ENCODE measurements at places on chromosomes 6 and 20.

- DNase-seq, result no peak
These were observed 48.4 kb upstream of the DSN1 start for GRCh38 chr20:36821964-36822437.

- DNase-seq, result no peak
These were observed 1096.4 kb upstream of the MAP3K7 start for GRCh38 chr6:91683240-91683639.

DNA sequence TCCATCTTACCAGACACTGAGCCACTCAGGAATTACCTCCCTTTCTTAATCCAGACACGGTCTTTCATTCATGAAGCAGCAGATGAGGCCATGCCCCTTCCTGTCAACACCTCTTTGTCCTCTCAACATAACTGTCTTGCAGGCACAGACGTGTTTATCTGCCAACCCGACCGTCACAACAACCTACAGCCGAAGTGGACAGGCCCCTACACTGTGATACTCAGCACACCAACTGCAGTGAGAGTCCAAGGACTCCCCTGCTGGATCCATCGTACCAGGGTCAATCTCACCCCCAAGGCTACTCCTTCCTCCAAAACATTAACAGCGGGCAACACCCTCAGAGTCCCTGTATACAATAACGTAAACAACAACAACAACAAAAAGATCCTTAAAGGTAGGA lies 30.6 kb upstream of the ULBP3 start:
- no peak for DNase-seq

GRCh38 chr6:162177746-162178145 lies 549.8 kb downstream of the PRKN start:
- DNase-seq, result no peak

- no peak for DNase-seq
These were observed 60.6 kb upstream of the PLEKHG1 start for GRCh38 chr6:150539111-150539510.

GRCh38 chr6:52155791-52156576 lies 30.2 kb upstream of the IL17A start:
- DNase-seq, result no peak

DNA sequence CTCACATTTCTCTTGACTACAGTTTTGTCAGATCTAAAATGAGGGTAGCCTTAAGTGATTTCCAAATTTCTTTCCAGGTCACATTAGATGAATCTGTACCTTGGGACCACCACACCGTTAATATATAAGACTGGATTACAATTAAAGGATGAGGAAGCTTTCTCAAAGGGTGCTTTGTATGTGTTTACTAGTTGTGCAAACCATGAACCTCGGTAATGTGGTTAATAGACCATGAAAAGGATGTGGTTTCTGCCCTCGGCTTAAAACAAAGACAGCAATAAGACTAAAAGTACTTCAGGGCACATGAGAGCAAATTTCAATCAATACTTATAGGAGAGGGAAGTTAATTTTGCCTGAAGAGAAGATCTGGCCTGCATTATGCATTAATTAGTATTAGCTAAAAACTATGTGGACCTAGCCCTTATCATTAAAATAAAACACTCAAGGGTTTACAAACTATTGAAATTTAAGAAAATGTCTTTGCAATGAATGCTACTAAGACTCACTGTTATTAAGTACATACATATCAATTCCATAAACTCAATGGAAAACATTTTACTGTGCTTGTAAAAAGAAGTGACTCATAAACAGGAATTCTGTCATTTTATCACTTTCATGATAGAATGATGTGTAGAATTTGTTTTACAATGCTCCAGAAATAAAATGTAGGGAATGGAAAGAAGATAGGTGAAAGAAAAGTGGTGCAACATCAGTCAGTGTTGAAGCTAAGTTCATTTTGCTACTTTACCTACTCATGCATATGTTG lies 936 bp upstream of the TMX4 start:
- DNase-seq, result no peak

- no peak for DNase-seq
These were observed 1184.4 kb upstream of the ADGRB3 start for GRCh38 chr6:67450641-67451040.

DNA sequence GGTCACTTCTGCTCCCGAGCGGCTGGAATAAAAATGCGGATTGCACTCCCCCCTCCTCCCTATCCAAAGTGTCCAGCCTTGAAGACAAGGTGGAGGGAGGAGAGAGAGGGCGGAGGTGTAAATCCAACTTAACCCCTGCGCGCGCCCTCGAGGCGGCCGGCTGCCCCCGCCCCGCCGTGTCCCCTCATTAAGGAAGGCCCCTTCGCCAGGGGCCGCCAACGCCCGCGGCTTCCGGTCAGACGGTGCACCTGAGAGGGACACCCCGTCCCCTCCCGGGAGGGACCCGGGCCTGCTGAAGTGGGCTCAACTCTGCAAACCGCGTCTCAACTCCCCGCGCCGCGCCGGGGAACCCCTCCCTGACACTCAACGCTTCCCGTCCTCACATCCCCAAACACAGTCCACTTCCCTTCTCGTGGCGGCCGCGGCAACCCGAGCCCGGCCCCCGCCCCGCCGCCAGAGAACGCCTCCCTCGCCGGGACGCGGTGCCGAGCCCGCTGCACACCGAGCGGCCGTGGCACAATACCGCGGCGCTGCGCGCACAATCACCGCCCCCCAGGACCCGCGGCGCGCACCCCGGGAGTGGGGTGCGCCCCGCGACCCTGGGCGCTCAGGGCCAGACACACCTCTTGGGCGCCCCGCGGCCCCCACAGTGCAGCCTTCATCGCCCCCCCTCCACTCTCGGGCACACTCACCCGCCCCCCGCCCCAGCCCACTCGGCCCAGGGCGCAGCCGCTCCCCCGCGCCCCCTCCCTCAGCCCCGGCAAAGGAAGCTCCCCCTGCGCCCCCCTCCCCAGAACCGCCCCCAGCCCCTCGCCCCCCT lies 102.5 kb downstream of the NOL4L start:
- DNase-seq, result no peak

DNA sequence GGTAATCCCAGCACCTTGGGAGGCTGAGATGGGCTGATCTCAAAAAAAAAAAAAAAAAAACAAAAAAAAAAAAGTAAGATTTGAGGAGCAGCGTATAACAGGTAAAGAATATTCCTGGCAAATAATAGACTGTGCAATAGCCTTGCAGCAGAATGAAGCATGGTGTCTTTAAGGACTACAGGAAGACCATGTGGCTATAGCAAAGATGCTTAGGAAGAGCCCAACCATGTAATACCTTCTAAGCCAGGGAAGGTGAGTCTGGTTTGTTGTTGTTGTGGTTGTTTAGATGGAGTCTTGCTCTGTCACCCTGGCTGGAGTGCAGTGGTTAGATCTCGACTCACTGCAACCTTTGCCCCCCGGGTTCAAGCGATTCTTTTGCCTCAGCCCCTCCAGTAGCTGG lies 14.3 kb upstream of the RBM39 start:
- DNase-seq, result no peak

DNA sequence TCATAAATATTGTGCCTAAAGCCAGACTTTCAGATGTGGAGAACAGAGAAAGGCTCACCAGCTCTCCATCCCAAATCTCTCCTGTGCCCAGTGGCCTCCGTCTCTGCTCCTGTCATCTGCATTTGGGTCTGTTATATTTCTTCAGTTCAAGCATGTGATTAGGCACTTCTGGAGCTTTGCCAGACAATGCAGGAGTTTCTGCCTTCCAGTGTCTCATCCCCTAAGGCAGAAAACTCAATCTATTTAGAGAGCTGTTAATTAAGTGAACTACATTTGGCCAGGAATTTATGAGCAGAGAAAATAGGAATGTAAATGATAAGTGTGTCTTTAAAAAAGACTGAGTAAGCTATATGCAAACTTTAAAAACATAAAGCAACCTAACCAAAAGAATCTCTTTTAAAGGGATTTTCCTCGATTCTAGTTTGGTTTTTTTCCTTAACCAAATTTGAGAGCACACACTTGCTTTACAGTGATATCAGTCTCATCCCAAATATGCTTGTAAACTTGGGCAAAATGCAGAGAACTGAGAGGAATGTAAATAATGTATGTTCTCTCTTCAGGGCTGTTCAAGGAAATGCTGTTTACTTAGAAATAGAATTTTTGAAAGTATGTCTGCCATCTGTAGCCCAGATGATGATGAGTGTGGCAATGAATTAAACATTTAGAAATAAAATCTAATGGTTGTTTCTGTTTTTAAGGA lies 113.9 kb downstream of the ELOVL4 start:
- no peak for DNase-seq

DNA sequence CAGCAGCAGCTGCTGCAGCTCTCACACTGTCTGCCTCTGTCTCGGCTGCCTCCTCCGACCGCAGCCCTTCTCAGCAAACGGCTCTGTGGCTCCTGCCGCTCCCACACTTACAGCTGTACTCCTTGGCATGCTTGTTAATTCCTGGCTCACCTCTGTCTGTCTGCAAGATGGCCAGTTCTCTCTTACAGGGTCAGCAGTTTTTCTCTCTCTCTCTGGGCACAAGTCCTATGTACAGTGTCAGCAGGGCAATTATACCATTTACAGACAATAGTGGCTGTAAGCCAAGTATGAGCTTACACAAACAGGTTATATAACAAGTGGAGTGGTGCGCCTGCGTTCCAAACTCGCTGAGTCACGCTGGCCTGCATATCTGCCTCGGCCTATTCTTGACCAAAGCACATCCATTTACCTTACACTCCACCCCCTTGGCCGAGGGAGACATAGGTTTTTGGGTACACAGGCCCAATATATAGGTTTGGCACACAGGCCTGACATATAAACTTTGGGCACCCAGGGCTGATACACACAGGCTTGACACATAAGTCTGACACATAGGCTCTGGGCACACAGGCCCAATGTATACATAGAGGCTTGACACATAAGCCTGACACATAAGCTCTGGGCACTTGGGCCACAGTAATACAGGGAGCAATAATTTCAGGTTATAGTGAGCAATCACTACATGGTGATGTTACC lies 4.4 kb downstream of the ZKSCAN3 start:
- no peak for DNase-seq

DNA sequence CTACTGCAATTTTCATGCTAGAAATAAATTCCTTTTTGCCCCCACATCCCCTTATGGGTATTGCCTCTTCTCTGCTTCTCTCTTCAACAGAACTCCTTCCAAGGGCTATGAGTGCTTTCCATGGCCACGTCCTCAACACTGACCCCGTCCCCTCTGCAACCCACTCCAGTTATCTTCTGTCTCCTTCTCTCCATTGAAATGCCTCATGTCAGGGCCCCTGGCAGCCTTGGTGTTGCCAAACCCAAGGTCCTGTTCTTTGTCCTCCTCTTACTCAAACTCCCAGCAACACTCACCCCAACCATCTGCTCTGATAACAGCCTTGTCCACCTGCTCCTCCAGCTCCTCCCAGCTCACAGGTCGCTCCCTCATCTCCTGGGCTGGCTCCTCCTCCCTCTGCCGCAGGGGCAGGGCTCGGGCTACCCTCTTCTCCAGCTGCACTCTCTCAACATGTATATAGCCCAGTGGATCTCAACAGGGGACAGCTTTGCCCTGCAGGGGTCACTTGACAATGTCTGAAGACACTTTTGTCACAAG lies 196.1 kb upstream of the QKI start:
- no peak for DNase-seq

GRCh38 chr6:57089265-57089664 lies 723 bp upstream of the ZNF451 start:
- DNase-seq, result no peak

GRCh38 chr6:169292338-169293124 lies 38.9 kb upstream of the THBS2 start:
- DNase-seq, result no peak

- no peak for DNase-seq
These were observed 19.0 kb downstream of the EPB41L1 start for GRCh38 chr20:36173451-36173933.

DNA sequence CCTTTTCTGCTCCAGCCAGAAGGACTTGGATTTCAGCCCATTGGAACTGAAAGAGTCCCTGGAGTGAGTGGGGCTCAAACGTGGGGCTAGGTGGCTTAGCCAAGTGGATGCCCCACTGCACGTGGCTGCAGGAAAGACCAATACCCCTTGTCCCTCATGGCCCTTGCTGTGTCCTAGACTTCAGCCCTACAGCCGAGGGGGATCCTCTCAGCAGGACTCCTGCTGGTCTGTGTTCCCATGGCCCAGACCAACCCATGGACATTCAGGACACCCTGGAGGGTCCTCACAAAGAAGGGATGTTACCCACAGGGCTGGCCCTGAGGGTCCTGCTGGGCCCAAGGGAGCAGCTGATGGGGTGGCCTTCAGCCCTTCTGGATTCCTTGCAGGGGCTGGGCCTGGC lies 30.0 kb upstream of the PHACTR3 start:
- no peak for DNase-seq

DNA sequence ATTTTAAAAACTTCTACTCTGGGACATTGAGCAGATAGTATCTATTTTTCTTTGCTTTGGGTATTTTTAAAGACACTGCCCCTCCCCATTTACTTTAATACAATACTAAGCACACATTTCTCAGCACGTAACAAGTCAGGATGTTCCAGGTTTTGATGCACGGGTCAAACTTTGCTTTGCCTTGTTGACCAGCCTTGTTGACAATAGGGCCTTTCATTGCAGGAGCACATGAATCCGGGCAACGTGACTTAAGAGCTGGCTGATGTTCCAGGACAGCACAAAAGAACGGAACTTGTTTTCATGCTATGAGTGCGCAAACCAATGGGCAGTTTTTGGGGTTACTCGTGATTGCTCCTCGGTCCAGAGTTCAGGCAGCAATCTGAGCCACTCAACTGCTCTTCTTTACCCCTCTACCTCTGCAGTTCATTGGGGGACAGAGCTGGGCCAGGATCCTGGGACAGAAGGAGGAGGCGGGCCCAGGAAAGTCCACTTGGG lies 78.6 kb upstream of the SLC22A16 start:
- no peak for DNase-seq

DNA sequence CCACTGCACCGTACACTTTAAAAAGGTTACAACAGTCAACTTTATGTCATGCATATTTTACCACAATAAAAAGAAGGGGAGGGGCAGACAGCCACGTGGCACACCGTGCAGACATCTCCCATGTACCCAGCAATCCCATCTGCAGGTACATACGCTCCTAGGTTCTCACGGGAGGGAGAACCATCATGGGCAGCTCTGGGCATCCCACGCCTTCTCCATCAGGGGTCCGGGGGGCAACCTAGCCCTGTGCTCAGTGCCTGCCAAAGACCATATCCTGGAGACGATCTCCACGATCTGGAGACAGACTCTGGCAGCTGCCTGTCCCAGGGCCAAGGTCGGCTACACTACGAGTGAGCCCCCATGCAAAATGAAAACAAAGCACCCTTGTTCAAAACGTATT lies 2.5 kb upstream of the BNIP5 start:
- DNase-seq, result no peak

DNA sequence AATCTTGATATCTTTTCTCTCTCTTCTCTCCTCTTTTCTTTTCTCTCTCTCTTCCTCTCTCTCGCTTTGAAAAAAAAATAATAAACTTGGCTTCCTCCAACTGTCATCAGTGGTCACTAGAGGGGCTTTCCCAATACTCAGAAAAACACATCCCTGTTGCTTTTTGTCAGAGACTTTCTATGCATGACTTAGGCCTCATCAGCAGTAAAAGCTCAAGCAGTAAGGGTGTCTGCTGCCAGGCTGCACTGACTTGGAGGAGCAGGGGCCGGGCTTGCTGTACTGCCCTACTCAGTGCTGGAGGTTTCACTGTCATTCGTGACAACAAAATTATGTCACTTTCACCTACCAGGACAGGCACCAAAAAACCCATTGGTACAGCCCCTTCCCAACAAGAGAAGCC lies 272.0 kb downstream of the ADGB start:
- DNase-seq, result no peak

Measured in liver (tissue), 10 donors.